ENCODE measurements at places on chromosomes 4 and X. TPM values are rescaled to one million over a fixed set of nuclear protein-coding genes. Genes with fewer than 3 reads are reported as not detected.

DNA sequence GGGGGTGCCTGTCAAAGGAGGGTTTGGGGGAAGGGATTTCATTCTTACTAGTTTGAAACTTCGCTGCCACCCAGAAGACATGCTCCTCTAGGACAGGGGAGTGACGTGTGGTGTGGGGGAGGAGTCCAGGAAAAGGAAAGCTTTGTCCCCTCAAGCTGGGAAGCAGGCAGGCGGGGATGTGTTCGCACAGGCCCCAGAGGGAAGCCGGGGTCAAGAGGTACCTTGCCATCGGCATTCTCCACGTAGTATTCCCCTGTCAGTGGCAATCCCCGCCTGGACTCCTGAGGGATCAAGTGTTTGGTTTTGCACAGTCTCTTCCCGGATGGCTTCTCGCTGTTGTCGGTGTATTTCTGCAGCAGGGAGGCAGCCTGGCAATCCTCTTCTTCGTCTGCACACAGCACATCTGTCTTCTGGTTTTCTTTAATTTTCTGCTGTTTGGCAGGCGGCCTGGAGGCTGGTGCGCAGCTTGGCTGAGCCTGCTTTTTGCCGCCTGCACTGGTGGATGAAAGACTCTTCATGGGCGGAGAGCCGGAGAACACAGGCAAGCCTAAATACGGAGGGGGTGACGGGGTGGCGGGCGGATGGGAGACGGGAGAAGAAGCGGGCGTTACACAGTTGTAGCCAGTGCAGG, 35.1 kb downstream of the BCOR start:
- no peak for DNase-seq

DNA sequence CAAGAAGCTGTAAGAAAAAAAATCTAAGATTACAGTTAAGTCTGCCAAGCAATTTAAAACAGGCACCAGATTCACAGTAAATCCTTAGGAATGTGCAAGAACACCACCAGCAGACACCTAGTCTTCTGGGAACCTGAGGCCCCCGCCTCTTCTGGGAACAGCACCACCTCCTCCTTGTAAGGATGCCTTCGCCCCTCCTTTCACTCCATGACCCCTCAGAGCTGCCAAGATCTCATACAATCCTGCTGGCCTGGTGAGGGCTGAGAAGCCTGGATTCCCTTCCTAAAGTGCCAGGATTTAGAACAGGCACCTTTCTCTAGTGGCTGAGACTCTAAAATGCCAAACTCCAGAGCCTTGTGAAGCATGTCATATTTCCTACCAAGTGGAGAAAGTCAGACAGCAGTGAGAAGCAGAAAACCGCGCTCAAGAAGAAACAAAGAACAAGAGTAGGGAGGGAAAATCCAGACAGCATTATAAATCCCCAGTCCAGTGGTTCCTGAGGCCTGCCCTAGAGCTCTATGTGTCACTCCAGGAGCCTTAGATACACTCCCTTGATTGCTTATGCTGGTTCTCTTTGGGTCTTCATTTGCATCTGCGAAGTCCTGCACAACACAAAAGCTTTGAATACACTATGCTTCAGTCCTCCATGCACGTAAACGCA, 166.4 kb downstream of the TSPAN5 start:
- DNase-seq = no peak

DNA sequence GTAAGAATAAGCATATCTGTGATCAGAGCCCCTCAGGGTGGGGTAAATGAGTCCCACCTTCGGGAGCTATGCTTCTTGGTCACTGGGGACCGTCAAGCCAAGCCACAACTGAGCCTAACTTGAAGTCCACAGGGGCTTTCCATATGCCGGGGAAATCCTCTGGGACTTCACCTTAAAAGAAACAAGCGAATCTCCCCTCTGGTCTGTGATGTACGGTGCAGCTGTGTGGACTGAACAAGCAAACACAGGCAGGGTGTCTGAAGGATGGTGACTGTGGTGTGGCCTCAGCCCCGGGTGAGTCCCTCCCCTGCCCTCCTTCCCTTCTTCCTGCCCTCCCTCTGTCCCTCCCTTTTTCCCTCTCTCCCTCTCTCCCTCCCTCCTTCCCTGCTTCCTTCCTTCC, 29.7 kb upstream of the PPP2R2C start:
- DNase-seq = no peak

- DNase-seq = no peak
These were observed 383 bp upstream of the TBC1D19 start for GRCh38 chr4:26583538-26583864.

GRCh38 chrX:48786341-48786800, at the start of gene GATA1:
Gene GATA1, plus strand, starts transcription at chrX:48786590. Its CDS starts 4,520 bp downstream, at chrX:48791110.
- DNase-seq = no peak

DNA sequence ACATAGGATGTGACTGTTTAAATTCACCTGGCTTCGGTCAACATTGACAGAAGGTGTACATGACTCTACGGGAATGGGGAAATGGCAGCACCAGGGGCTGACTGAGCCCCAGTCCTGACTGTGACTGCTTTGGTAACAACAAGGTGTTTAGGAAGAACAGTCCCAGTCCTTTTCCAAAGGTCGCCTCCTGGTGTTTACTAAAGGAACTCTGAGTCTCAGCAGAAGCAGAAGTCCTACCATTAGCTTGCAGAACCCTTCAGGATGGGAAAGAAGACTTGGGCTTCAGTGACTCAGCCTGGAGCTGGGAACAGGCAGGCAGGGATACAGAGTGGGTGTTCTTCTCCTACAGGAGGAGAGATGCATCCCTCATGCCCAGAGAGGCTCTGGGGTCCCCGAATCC, 103.3 kb downstream of the MGST2 start:
- no peak for DNase-seq

DNA sequence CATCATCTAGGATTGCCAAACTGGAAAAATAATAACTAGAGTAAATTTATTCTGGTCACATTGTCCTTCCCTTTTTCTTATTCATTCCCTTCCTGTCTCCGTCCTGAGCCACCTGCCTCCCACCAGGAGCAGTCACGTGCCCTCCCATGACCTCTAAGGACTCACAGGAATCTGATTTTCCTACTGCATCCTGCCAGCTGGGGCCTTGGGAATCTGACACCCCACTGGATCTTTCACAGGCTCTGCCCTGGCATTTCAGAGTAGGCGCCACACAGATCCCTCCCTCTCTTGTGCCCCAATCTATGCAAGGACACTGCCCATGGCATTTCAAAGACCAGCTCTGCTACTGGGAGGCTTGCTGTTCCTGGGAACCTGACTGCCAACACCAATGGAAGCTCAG, 520.5 kb downstream of the PPARGC1A start:
- DNase-seq = no peak

The SMIM10 gene
- total RNA-seq = 1.3 TPM

The CXXC4 gene
- total RNA-seq = not detected

The IL13RA2 gene
- not detected for total RNA-seq

The CENPVL2 gene
- total RNA-seq = not detected

The MAPK10 gene
- 0.20 TPM for total RNA-seq

The ANAPC10 gene
- 21.8 TPM for total RNA-seq

Measured in activated B cell treated with CpG ODN at 0.5 μM for 24 hours (primary cell).